Activated CD4-positive, alpha-beta T cell treated with anti-CD3 and anti-CD28 coated beads, Interleukin-2, amount 50 U/mL, for 1 hour (primary cell): ENCODE measurements at places on chromosomes 2 and 18.

DNA sequence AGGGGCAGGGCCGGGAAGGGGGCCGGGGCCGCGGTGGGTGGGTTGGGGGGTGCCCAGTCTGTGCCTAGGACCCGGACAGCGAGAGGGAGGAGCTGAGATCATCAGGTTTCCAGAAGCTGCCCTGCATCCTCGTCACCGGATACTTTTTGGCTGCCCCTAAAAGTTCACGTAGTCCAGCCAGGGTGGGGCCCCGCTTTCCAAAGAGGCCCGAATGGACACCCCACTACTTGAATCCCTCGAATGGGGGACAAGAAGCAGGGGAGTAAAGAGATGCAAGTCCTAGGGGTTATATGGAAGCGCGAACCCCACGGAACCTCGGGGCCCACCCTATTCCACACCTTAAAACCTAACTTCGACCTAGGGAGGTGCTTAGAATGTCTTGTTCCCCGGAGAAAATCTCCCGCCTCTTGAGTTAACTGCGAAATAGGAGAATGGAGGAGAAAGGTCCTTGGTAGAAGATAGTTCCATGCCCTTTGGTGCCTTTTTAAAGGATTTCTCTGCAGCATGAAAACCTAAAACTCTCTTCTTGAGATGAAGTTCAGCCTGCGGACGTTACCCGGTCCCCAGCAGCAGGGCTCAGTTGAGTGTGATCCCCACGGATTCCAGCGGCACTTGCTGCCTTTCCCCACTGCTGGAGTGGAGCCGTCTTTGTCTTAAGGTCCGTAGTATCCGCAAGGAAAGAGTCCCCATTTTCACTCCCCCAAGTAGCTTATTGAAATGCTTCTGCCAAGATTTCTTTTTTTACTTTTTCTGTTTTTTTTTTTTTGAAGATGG, 2.1 kb upstream of the RNF152 start:
- no peak for DNase-seq

- DNase-seq = no peak
Measured at GRCh38 chr2:148817210-148817708, 57.8 kb upstream of the KIF5C start.

- DNase-seq = no peak
Measured at GRCh38 chr2:201532686-201533304, 81.3 kb downstream of the STRADB start.

GRCh38 chr2:238851761-238852160, 3.9 kb downstream of the TWIST2 start:
- DNase-seq = no peak

GRCh38 chr2:15560140-15560987, 770 bp downstream of the NBAS start:
- no peak for DNase-seq
